Chondrocyte (in vitro differentiated cells): ENCODE measurements at places on chromosomes 5 and 9. TPM values are rescaled to one million over a fixed set of nuclear protein-coding genes. Genes with fewer than 3 reads are reported as not detected.

ROPN1L gene
- 0.37 to 0.64 TPM (median 0.39 TPM) in 3 replicates for total RNA-seq

GPR150 gene
- 0.33 to 0.42 TPM in 2 of 3 replicates, not detected in the other for total RNA-seq

MEF2C gene
- total RNA-seq, result 25.4 to 35.7 TPM (median 29.6 TPM) in 3 replicates

CAMK2A gene
- total RNA-seq, result 0.24 TPM in 1 of 3 replicates, not detected in the others

LECT2 gene
- total RNA-seq, result not detected in 3 replicates

NRG2 gene
- total RNA-seq, result 0.13 to 0.39 TPM (median 0.27 TPM) in 3 replicates

SPATA31A3 gene
- not detected in 3 replicates for total RNA-seq

LRRC19 gene
- not detected in 3 replicates for total RNA-seq

RFESD gene
- total RNA-seq, result 0.97 to 1.9 TPM (median 1.7 TPM) in 3 replicates

DMRTA1 gene
- 5.0 to 6.7 TPM (median 5.2 TPM) in 3 replicates for total RNA-seq

CDC20B gene
- total RNA-seq, result not detected in 3 replicates

RAI14 gene
- 177 to 287 TPM (median 260 TPM) in 3 replicates for total RNA-seq

BHMT2 gene
- not detected in 3 replicates for total RNA-seq

ERMP1 gene
- 5.4 to 11.7 TPM (median 7.6 TPM) in 3 replicates for total RNA-seq

EIF4EBP3 gene
- 5.6 to 6.2 TPM (median 6.0 TPM) in 3 replicates for total RNA-seq

IFNA13 gene
- not detected in 3 replicates for total RNA-seq

PAPPA gene
- total RNA-seq, result 143 to 222 TPM (median 219 TPM) in 3 replicates

OR1Q1 gene
- total RNA-seq, result not detected in 3 replicates

TSSK1B gene
- 0.10 to 0.36 TPM in 2 of 3 replicates, not detected in the other for total RNA-seq

ROR2 gene
- total RNA-seq, result 16.0 to 19.4 TPM (median 18.6 TPM) in 3 replicates

XPA gene
- 9.1 to 11.6 TPM (median 10.2 TPM) in 3 replicates for total RNA-seq

AUH gene
- 8.8 to 11.5 TPM (median 9.1 TPM) in 3 replicates for total RNA-seq

TMEM174 gene
- total RNA-seq, result not detected in 3 replicates

C9orf153 gene
- total RNA-seq, result 0.48 TPM in 1 of 3 replicates, not detected in the others

PALM2AKAP2 gene
- total RNA-seq, result 43.7 to 52.7 TPM (median 46.3 TPM) in 3 replicates

DDX4 gene
- not detected in 3 replicates for total RNA-seq

SHISAL2B gene
- not detected in 3 replicates for total RNA-seq

TMEM8B gene
- 17.4 to 18.2 TPM (median 18.1 TPM) in 3 replicates for total RNA-seq
